ENCODE measurements at places on chromosomes 2 and 18.
A peak's percentile ranks its signal among the peaks of the same experiment; 100 is the strongest.

GRCh38 chr18:45155526-45155925 lies 459.8 kb upstream of the SLC14A2 start:
- no peak for DNase-seq

GRCh38 chr2:194260185-194260584 lies 1396.8 kb upstream of the SLC39A10 start:
- no peak for DNase-seq

GRCh38 chr18:57915248-57915647 lies 112.1 kb upstream of the ATP8B1 start:
- no peak for DNase-seq

- DNase-seq, result no peak
These were observed 412.0 kb upstream of the TCF4 start for GRCh38 chr18:56000041-56000440.

GRCh38 chr2:112887964-112888749 lies 22.8 kb upstream of the IL37 start:
- DNase-seq, result no peak

DNA sequence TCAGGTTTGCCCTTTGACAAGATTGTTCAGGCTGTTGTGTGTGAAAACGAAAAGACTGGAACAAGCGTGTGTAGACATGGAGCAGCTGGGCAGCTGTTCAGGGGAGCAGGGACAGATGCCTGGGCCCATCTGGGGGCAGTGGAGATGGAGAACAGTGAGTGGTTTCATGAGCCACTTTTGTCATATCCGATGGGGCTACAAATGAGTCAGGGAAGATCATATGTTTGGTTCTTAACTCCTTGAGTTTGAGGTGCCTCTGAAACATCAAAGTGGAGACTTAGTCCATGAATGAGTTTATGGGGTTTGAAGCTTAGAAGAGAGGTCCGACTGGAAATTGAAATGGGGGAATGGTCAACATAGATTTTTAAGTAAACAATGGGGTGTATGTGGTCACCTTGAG lies 9.3 kb upstream of the PLB1 start:
- DNase-seq, result no peak

GRCh38 chr2:99104006-99104405 lies 37.5 kb upstream of the C2orf15 start:
- DNase-seq, result no peak

- no peak for DNase-seq
These were observed 75.3 kb downstream of the COLEC12 start for GRCh38 chr18:425106-425745.

GRCh38 chr2:8248623-8248957 lies 433.3 kb upstream of the ID2 start:
- no peak for DNase-seq

- no peak for DNase-seq
These were observed 612.4 kb downstream of the NYAP2 start for GRCh38 chr2:226011716-226012450.

DNA sequence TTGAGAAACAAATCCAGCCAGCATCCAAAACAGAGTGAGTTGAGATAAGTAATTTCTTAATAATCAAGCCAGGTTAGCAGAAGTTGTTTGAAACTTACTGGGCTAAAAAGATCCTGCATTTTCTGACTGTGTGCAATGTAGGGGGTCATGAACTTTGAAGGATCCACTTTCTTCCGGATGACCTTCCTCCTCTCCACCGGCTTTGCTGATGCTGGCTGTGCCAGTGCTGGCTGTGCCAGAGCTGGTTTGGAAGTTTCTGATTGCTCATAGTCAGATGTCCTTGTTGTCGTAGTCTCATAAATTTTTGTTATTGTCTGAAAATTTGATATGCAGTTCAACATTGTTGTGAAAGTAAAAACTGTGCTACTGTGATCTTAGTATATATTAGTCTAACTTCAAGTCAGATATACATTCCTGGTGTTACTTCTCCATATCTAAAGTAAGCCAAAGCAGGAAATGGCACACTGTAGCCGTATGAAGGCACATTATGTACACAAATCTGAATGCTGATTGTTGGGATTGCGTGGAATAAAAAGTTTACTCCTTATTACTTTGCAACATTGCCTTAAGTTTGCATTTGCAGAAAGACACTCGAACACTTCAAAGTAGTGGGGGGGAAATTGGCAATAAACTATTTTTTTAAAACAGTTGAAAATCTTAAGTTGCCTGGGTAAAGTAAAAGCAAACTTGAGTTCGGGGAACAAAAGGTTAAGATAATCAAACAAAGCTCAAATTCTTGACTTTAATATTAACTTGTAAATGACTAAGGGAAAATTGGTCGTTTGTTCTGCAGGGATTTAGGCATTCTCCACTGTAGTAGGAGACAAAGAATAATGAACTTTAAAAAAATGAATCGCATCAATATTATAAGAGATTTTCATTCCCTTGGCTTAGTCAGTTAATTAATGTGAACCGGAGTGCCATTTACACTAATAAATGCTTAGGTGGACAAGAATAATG lies 6.4 kb downstream of the NEB start:
- no peak for DNase-seq

DNA sequence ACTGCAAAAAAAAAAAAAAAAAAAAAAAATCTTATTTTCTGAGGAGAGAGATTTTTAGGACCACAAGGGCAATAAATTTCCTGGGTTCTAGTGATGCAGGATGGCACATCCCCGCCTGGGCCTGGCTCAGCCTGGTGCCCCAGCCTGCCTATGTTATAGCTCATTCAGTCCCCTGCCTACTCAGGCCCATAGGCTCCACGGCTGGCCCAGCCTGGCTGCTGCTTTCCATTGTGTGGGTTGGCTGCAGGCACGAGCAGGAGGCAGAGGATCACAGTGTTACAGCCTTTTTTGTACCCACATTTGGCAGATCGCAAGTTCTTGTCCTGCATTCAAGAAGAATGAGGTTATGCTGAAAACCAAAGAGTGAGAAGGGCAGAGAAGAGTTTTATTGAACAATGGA lies 2.8 kb upstream of the SULT6B1 start:
- DNase-seq, result no peak

DNA sequence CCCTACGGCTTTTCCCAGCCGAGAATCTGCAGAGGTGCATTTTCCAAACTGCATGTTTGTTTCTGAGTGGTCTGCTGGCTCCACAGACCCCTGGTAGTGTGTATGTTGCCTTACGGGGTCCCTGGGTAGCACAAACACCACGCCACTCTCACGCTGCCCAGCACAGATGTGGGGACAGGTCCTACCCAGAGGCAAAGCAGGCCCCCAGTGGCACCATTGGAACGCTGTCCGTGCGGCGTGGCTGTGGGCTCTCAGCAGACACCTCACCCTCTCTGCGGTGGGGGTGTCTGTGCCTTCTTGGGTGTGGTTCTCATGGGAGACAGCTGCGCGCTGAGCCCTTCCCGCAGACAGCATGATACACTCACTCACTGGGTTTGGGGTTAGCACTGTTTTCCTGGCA lies 137.4 kb downstream of the NFATC1 start:
- no peak for DNase-seq

GRCh38 chr2:68901199-68901514 lies 30.0 kb upstream of the BMP10 start:
- DNase-seq, result no peak

- DNase-seq, result no peak
These were observed 22.8 kb upstream of the KIDINS220 start for GRCh38 chr2:8860239-8860638.

DNA sequence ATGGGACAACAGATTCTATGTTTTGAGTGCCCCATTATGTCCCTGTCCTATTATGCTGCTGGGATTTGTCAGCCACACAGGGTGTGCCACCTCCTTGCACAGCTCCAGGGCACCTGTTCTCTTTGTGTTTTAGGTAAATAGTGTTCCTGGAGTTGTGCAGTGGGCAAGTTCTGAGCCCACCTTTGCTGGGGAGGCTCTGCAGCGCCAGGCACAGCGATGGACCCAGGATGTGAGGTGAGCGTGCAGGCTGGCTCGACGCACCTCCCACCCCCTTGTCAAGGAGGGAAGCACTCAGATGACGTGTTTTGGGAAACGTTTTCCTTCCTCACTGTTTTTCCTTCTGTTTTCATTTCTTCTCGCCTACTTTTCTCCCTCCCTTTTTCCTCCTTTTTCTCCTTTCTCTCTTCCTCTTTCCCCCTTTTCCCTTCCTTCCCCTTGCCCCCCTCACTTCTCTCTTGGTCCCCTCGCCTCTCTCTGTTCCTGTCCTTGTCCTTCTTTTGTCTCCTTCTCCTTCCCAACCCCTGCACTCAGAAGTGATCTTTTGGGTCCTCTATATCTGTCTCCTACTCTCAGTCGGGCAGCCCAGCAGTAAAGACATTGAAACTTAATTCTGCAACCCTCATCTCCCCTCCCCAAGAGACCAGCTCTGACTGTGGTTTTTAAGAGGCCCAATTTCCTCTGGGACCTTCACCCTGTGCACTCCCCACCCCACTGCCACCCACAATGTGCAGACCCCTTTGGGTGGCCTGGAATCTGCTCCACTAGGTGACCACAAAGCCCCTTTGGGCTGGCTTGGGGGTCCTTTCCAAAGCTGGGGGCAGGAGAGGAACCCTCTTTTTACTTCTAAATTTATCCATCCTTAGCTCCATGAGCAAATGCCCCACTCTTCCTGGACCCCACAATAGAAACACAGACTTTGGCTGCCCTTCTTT lies 104.0 kb downstream of the MCFD2 start:
- DNase-seq, result no peak

DNA sequence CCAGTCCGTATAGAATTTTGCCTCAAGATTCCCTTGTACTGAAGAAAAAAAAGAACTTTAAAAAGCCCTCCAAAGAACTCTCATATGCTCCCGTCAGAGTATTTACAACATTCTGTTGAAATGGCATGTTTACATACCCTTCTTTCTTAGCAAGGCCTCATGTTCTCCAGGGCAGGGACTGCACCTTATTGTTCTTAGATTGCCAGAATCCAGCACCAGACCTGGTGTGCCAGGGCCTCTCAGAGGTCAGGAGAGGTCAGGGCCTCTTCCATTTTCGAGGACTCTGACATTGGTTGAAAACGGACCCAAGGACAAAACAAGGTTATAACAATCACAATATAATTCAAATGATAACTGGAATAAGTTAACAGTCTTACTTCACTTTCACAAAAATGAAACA lies 78.2 kb downstream of the TNP1 start:
- DNase-seq, result no peak

- DNase-seq, result no peak
These were observed 16.0 kb upstream of the ATP8B1 start for GRCh38 chr18:57819119-57819518.

GRCh38 chr18:37403100-37403781 lies 162.4 kb downstream of the CELF4 start:
- DNase-seq, result peak; percentile 60

- DNase-seq, result no peak
These were observed 22.1 kb upstream of the KCNG2 start for GRCh38 chr18:79775441-79776221.

- no peak for DNase-seq
These were observed 61.3 kb downstream of the NUP35 start for GRCh38 chr2:183185534-183185933.

- no peak for DNase-seq
These were observed 123.8 kb upstream of the WDSUB1 start for GRCh38 chr2:159410276-159410675.

- no peak for DNase-seq
These were observed 14.8 kb downstream of the KLHL29 start for GRCh38 chr2:23399674-23400261.

GRCh38 chr2:147639891-147640290 lies 204.9 kb upstream of the ACVR2A start:
- DNase-seq, result no peak

DNA sequence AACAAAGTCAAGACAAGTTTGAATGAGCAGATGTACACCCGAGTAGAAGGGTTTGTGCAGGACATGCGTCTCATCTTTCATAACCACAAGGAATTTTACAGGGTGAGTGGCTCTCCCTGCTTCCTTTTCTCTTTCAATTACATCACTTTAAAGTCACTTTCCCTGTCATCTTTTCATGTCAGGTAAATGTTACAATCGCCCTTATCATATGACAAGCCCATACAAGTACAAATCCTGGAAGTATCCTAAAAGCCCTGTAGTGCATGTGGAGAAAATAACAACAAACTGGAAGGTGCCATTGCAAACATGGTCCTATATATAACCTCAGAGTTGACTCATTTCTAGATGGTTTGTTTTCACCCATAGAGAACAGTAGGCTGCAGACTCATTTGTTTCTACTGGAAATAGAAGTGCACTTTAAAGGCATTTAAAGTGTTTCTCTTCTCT lies 126.0 kb downstream of the SP100 start:
- no peak for DNase-seq

GRCh38 chr18:11514267-11514666 lies 95.1 kb upstream of the SLC35G4 start:
- DNase-seq, result no peak

- no peak for DNase-seq
These were observed 97.9 kb upstream of the KLHL29 start for GRCh38 chr2:23286758-23287704.

DNA sequence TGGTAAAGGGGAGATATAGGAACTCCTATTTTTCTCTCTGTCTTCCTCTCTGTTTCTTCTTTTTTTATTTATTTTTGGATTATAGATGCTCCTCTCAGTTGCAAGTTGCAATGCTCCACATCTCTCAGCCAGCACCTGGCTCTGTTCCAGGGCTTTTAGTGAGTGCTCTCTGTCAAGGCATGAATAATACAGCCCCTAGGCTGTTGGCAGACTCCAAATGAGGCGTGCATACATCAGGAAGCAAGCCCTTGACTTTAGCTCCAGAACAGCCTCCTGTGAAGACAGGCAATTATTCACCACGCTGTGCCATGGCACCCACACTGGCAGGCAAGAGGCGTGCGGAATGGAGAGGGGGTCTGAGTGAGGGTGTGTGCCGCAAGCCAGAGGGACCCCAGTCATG lies 228.1 kb upstream of the PXDN start:
- DNase-seq, result no peak
